ENCODE measurements at places on chromosomes 4 and X.

GRCh38 chr4:130479020-130479419 lies 1383.1 kb downstream of the C4orf33 start:
- DNase-seq: no peak

- DNase-seq: no peak
Measured at GRCh38 chr4:137076908-137077307, 455.4 kb downstream of the PCDH18 start.

GRCh38 chrX:27307546-27307945 lies 155.6 kb downstream of the PPP4R3C start:
- no peak for DNase-seq

- no peak for DNase-seq
Measured at GRCh38 chrX:3443184-3443583, 96.7 kb upstream of the MXRA5 start.

DNA sequence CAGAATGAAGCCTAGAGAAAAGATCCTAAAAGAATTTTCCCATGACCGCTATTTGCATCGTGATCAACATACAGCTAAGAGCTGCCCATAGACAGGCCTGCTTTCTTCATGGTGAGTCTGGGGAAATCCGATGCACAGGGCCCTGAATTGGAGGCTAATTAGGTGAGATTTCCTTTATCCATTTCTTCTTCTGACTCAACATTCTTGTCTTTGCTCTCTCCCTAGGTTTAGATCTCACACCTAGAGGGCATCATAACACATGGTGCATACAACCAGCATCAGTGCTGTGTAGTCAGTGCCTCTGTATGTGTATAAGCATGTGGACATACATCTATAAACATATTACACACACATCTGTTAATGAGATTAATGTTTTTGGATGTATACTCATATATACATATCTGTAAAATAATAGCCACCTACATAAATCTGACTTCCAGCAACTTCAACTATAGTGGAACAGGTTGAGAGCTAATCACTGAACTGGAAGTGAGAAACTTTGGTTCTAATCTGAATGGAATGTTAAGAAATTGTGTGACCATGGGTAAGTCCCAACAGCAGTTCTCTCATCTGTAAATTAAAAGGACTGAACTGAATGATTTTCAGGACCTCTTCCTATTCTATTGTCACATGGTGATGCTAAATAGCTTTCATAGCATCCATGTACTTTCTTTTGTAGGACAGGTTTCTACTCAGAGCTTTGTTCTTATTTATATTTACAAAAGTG lies 17.5 kb downstream of the GATB start:
- no peak for DNase-seq

DNA sequence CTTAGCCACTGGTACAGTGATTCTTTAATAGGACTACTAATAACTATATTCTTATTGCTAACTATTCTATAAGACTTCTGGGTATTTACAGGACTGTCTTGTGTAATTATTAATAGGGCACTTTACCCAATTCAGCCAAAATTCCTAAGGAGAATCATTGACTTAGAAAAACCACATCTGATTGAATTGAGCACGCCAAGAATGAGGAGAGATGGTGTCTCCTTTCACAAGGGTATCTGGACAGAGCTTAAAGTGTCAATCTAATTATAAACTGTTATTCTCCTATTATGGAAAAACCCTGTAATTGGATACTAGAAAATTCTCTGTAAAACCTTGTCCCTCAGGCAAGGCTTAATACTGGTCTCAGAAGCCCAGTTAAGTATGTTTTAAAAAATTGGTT lies 111.1 kb upstream of the TLL1 start:
- DNase-seq: no peak

GRCh38 chr4:119329835-119330620 lies 8.1 kb upstream of the FABP2 start:
- no peak for DNase-seq

DNA sequence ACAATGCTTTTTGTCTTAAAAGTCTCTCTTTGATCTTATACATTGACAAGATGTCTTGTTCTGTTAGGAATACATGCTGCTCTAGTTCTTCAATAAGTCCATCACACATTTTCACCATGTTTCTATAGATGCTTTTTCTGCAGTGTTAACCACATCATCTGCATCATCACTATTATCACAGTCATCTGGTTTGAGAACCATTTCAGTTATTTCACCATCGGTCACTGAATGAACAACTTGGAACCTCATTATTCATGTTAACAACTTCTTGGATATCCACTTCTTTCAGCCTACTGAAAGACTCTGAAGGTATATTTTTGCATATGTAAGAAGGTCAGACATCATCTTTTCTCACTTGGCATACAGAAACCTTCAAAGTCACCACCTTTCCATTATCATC lies 975.2 kb downstream of the STIM2 start:
- DNase-seq: no peak

GRCh38 chr4:185637163-185637875 lies 102.0 kb upstream of the PDLIM3 start:
- DNase-seq: no peak

DNA sequence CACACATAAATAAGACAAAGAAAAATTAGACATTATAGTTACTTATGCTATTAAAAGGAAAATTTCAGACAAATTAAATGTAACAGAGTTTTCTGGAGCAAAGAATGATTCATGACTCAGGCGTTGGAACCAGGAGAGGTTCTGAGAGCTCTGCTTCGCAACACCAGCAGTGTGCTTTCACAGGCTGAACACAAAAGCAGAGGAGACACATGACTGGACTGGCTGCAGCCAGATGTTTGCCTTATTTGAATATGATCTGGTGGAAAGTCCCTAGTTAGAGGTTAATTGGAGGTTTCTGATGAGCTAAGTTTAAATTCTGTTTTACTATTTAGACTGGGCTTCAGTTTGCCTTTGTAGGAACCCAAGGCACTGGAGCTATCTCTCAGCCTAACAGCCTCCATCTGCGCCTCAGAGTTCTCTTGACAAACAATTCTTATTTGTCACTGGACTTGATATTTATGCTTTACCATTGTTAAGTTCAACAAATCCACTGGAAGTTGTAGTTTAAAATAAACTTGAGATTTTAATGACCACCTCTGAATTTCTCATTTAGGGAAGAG lies 16.2 kb downstream of the BOD1L1 start:
- DNase-seq: peak; percentile 78

GRCh38 chr4:68909385-68909784 lies 42.2 kb downstream of the UGT2A3 start:
- no peak for DNase-seq

- no peak for DNase-seq
Measured at GRCh38 chr4:152594978-152595925, 59.4 kb upstream of the FBXW7 start.

DNA sequence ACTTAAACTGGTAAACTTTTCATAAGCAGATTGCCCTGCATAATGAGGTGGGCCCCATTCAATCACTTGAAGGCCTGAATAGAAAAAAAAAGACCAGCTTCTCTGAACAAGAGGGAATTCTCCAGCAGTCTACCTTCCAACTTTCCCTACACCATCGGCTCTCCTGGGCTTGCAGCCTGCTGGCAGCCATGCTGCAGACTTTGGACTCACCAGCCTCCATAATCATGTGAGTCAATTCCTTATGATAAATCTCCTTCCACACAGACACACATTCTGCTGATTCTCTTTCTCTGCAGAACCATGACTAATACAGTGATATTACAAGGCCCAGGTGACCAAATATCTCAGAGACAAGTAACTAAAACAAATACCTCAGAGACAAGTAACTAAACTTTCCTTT lies 113.8 kb upstream of the WDR17 start:
- no peak for DNase-seq

- no peak for DNase-seq
Measured at GRCh38 chrX:47241201-47242011, 8.6 kb downstream of the USP11 start.

- no peak for DNase-seq
Measured at GRCh38 chrX:45400027-45400779, 199.5 kb upstream of the DIPK2B start.

- no peak for DNase-seq
Measured at GRCh38 chrX:5702890-5703289, 525.8 kb downstream of the NLGN4X start.

DNA sequence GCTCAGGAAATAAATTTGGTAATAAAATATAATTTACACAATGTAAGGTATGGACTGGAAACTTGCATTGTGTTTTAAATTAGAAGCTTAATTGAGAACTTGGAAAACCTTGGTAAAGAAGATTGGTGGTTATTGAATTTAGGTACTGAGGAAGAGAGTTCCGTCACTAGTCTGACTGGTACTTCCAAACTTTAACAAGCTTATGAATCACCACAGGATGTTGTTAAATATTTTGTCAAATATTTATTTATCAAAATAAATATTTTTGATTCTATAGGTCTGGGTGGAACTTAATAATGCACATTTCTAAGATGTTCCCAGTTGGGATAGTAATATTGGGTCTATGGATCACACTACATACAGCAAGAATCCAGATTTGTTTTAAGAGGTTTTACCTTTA lies 992.2 kb downstream of the ARAP2 start:
- DNase-seq: no peak

DNA sequence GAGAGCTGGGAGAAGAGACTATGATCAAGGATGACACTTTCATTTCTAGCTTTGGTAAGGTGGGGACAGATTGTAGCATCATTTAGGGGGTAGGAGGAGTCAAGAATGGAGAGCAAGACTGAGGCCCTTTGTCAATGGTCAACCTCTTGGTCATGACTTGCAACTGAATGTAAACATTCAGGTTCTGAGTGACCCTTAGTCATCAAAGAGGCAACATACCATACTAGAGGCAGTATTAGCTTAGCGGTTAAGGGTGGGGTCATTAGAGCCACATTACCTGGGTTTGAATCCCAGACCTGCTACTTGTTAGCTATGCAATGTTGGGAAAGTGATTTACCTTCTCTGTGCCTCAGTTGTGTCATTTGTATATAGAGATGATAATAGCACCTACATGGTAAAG lies 76.5 kb downstream of the MED28 start:
- DNase-seq: no peak

GRCh38 chr4:114249561-114249960 lies 270.1 kb upstream of the ARSJ start:
- DNase-seq: no peak

DNA sequence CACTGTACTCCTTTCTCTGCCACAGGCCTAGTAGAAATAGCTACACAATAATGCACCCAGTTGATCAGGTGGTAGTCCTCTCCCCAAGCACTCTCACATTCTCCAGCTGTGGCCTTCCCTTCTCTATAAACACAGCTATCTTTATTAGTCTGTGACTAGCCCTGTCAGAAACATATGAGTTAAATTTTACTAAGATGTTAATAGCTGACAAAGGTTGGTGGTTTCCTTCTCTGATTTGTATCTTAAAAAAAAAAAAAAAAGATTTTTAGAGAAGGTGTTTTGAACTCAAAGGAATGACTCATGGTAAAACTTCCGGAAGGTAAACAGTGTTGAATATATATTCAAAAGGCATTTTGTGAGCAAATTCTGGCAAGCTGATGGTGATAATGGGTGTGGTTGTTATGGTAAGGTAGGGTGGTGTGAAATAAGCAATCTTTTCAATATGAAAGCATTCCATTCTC lies 327.4 kb downstream of the PPP3CA start:
- DNase-seq: no peak

DNA sequence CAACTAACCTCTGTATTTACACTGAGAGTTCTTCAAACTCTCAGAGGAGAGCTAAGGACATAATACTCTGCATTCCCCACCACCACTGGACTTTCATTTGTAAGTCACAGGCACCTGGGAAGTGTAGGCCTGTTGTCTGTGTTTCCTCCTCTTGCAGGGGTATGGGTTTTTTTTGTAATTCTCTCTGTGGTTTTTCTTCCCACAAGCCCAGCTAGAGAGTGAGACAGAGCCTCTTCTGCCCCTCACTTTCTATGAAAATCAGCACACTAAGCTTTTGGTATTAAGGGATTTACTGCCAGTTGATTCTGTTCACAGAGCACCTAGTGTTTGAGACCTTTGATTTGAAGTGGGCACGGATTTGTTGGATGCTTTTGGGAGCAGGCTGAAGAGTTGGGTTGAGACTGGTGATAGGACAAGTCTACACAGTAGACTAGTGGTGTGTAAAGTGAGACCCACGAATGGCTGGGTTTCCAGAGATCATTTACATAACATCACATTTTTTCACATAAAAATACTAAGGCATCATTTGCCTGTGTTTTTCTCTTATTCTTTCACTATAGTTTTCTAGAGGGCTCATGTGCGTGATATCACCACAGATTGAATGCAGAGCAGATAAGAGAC lies 28.9 kb upstream of the WDR17 start:
- no peak for DNase-seq

- DNase-seq: no peak
Measured at GRCh38 chr4:38099908-38100407, 139.8 kb downstream of the PTTG2 start.

- no peak for DNase-seq
Measured at GRCh38 chrX:69428216-69428615, 75.9 kb upstream of the NALF2 start.

DNA sequence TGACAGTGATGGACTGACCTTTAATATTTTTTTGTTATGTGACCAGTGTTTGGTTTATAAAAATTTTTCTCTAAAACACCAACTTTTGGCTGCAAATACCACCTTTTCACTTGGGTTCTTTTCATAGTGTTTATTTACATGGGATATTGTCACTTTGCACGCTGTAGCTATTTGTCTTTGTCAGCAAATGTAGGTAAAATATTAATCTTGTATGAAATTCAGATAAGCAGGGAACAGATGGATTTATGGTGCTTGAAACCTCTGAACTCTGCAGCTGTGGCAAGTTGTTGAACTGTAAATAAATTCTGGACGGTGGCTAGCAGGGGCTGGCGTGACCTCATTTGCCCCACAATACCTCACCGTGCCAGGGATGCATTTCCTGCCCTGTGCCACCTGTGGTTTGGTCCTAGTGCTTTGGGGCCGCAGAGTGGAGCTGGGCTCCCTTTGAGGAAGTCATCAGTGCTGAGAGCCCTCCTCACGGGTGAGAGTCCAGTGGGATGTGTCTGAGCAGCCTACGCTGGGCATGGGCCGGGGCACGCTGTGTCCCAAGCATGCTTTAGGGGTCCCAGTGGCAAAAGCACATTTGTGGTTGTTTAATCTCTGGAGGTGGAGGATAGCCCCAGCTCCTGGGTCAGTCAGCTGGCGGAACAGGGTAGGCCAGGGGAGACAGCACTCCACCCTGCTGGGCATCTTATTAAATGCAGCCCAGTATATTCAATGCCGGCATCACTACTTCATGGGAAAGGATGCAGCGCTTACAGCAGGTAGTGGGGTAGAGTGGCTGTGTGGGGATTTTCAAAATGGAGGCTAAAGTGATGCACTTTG lies 108.6 kb downstream of the TBL1X start:
- DNase-seq: no peak

- DNase-seq: no peak
Measured at GRCh38 chrX:118593407-118593806, 97.8 kb downstream of the DOCK11 start.

DNA sequence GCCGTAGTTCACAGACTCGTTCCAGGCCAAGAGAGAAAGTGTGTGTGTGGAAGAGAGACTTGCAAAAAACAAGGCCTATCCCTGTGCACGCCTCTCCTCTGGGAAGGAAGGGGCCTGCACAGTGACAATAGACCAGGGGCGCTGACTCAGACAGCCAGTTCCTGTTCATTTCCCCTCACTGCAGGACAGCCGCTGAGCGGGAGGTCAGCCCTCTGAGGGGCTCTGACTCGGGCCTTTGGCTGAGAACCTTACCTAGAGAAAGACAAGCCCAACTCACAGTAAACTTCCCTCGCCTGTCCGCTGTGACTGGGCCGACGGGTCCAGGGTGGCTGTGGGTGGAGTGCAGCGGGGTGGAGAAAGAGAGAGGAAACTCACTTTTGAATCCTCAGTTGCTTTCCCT lies 52.1 kb downstream of the RTL5 start:
- no peak for DNase-seq
